ENCODE measurements at places on chromosomes 5 and 9.

DNA sequence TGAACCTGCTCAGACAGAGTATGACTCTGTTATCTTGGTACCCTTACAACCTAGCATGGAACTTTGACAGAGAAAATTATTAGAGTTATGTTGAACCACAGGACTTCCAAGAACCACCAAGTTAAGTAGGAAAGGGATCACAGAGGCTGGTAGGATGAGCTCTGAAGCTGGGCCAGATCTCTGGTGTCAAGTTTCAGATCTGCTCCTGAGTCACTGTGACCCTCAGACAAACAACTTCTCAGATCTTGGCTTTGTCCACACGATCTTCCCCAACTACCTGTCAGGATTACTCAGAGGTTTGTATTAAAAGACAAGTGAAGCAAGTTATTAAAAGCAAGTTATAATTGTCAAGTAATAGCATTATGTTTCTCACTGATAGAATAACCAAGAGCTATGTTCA is 189.0 kb downstream of the SEC61B start:
- no peak for DNase-seq

DNA sequence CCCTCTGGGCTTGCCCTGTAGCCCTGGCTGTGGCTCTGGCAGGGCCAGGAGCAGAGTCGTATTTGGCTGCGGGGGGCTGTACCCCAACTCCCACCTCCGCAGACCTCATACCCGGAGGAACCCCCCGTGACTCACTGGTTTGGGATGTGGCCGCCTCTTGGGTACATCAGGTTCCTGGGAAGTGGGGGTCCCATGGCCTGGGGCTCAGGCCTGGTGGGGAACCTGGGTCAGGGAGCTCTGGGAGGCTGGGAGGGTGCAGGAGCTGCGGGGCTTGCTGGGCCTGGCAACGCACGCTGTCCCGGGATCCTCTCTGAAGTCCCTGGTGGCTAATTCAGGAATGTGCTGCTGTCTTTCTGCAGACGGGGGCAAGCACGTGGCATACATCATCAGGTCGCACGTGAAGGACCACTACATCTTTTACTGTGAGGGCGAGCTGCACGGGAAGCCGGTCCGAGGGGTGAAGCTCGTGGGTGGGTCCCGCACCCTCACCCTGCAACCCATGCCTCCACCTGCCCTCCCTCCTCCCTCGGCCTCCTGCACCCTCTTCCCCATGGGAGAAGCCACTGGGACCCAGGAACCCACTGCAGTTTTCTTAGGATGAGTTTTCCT is 2.4 kb downstream of the LCN1 start:
- DNase-seq, result no peak

GRCh38 chr5:141783947-141784296 is 94.3 kb downstream of the PCDH1 start:
- DNase-seq, result no peak

- DNase-seq, result no peak
These were observed 21.9 kb upstream of the FOXE1 start for GRCh38 chr9:97830884-97831829.

DNA sequence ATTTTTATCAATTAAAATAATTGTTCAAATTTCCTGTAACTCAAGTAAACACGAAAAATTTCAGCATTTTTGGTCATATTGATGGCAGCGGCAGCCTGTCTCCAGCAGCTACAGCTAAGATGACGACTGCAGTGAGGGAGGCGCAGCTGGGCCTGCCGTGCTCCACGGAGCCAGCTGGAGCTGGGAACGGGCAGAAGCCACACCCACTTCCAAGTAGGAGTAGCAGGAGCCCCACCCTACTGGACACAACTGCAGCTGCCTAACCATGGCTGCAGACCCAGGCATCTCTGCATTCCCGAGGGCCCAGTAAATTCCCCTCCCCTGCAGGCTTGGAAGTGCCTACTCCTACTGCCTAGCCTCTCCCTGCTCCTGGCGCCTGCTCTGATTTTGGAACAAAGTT is 2031.7 kb downstream of the EFNA5 start:
- no peak for DNase-seq

Measured in CD8-positive, alpha-beta memory T cell (primary cell).